Hepatocyte (in vitro differentiated cells): ENCODE measurements at places on chromosomes 2 and 18.

DNA sequence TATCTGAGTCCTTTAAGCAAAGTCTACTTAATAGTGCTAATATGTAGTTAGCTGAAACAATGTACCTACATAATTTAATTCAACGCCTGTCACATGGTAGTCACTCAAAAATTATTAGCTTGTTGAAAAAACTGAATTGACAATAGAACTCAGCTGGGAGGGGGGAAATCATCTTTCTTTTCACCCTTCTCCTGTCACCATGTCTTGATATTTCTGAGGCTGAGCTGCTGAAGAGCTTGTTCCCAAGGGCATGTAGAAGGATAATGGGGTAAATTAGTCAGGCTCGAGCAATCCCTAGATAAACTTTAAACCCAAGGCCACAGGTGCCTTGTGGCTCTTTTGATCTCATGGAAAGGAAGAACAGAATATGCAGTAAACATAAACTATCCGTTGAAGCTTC is 339.6 kb upstream of the LRATD1 start:
- DNase-seq: no peak
- no peaks in the 10 kb centered on the region for H3K36me3 ChIP-seq
- H3K4me3 ChIP-seq: no peak overlapping the region
- no peak overlapping the region for H3K27ac ChIP-seq

- H3K36me3 ChIP-seq: no peaks in the 10 kb centered on the region
- H3K4me1 ChIP-seq: peaks cover 4% of the 10 kb centered on the region
These were observed 43.2 kb upstream of the ITPRID2 start for GRCh38 chr2:181848261-181848886.

GRCh38 chr2:96768083-96768561 is 7.4 kb downstream of the CNNM4 start:
- no peaks in the 10 kb centered on the region for H3K27me3 ChIP-seq
- peak overlapping the region; percentile 49 for H3K27ac ChIP-seq
- peaks cover 36% of the 10 kb centered on the region for H3K4me1 ChIP-seq
- peak; percentile 48 for DNase-seq
- H3K4me3 ChIP-seq: no peak overlapping the region

- DNase-seq: no peak
- no peaks in the 10 kb centered on the region for H3K27me3 ChIP-seq
- H3K27ac ChIP-seq: no peak overlapping the region
- no peaks in the 10 kb centered on the region for H3K36me3 ChIP-seq
These were observed 135.8 kb upstream of the SH3BP4 start for GRCh38 chr2:234816056-234816455.

DNA sequence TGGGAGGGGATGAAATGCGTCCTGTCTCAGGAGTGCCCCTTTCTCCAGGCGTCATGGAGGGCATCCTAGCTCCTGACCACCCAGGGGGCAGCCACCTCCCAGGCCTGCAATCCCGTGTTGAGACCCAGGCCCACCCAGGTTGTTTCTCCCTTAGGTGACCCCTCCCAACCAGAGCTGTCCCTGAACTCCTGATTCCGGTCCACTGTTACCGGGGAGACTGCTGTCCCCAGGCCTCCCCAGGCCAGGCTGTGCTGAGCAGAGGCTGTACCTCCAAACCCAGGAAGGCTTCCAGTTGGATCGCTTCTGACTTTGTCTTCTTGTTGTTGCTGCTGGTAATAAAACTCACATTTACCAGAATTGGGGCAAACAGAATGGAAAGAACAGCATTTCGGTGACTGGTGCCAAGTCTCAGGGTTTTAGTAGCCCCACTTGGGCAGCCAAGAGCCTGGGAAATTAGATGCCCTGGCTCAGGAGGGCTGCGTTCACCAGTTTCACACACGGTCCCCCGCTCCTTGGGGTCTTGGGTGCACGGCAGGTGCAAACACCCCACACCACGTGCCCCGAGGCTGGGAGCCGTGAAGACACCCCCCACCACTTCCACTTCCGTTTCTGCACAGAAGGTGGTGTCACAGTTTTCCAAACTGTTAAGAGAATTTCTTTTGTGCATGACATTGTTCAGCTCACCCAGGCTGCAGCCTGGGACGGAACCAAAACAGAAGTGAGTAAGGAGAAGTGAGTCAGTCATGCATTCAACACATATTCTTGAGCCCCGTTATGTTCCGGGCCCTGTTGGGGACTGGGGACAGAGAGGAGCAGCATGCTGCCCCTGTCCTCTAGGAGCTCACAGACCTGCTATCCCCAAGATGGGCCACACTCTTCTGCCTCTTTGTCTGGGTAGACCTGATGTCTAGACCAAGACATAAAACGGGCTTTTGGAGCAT is 29.4 kb downstream of the ITM2C start:
- H3K27me3 ChIP-seq: no peaks in the 10 kb centered on the region
- H3K27ac ChIP-seq: no peak overlapping the region
- no peak overlapping the region for H3K4me3 ChIP-seq
- H3K4me1 ChIP-seq: peaks cover 6% of the 10 kb centered on the region

GRCh38 chr18:57004366-57005121 is 142.3 kb upstream of the BOD1L2 start:
- peaks cover 10% of the 10 kb centered on the region for H3K4me1 ChIP-seq
- peak overlapping the region; percentile 79 for H3K27ac ChIP-seq

- H3K4me3 ChIP-seq: no peak overlapping the region
- H3K27ac ChIP-seq: no peak overlapping the region
- DNase-seq: no peak
These were observed 59.3 kb upstream of the TCF4 start for GRCh38 chr18:55647331-55647730.

DNA sequence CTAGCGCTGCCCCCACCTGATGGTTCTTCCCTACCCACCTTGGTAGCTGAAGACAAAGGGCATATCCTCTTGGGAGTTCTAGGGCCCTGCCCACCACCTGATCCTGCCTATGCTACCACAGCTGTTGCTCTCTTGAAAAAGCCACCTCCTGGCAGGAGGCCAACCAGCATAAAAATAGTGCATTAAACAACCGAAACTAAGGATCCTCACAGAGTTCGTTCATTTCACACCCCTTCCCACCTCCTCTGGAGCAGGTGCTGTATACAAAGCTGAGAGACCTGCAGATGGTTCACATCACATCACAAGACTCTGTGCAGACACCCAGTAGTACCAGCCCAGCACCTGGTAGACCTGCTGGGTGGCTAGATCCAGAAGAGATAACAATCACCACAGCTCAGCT is 1348.0 kb upstream of the TMEFF2 start:
- DNase-seq: no peak
- no peaks in the 10 kb centered on the region for H3K4me1 ChIP-seq
- no peak overlapping the region for H3K4me3 ChIP-seq
- H3K27me3 ChIP-seq: no peaks in the 10 kb centered on the region
- H3K27ac ChIP-seq: no peak overlapping the region

GRCh38 chr2:20225294-20226151 is 593 bp upstream of the SDC1 start:
- H3K4me1 ChIP-seq: peaks cover 29% of the 10 kb centered on the region
- peak overlapping the region; percentile 97 for H3K27ac ChIP-seq
- H3K4me3 ChIP-seq: peak overlapping the region; percentile 89
- DNase-seq: peak; percentile 90
- no peaks in the 10 kb centered on the region for H3K36me3 ChIP-seq

DNA sequence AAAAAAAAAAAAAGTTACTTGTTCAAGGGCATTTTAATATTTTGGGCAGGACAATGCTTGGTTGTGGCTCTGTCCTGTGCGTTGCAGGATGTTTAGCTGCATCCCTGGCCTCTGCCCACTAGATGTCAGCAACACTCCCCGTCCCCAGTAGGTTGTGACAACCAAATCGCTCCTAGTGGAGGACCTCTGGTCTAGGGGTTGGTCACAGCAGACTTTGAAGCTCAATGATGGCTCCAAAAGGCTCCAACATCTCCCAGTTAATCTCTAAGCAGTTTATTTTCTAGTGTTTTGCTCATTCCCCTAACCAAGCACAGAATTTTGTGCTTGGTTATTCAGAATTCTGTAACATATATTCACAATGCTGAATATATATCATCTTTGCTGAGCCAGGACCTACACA is 67.0 kb downstream of the CHRNA1 start:
- H3K36me3 ChIP-seq: no peaks in the 10 kb centered on the region
- peaks cover 16% of the 10 kb centered on the region for H3K27me3 ChIP-seq
- DNase-seq: peak; percentile 76
- H3K4me1 ChIP-seq: no peaks in the 10 kb centered on the region

- no peaks in the 10 kb centered on the region for H3K36me3 ChIP-seq
- no peaks in the 10 kb centered on the region for H3K27me3 ChIP-seq
- no peak for DNase-seq
- H3K4me1 ChIP-seq: peaks cover 34% of the 10 kb centered on the region
- H3K27ac ChIP-seq: no peak overlapping the region
These were observed 59.8 kb downstream of the SH3BP4 start for GRCh38 chr2:235011607-235011928.

DNA sequence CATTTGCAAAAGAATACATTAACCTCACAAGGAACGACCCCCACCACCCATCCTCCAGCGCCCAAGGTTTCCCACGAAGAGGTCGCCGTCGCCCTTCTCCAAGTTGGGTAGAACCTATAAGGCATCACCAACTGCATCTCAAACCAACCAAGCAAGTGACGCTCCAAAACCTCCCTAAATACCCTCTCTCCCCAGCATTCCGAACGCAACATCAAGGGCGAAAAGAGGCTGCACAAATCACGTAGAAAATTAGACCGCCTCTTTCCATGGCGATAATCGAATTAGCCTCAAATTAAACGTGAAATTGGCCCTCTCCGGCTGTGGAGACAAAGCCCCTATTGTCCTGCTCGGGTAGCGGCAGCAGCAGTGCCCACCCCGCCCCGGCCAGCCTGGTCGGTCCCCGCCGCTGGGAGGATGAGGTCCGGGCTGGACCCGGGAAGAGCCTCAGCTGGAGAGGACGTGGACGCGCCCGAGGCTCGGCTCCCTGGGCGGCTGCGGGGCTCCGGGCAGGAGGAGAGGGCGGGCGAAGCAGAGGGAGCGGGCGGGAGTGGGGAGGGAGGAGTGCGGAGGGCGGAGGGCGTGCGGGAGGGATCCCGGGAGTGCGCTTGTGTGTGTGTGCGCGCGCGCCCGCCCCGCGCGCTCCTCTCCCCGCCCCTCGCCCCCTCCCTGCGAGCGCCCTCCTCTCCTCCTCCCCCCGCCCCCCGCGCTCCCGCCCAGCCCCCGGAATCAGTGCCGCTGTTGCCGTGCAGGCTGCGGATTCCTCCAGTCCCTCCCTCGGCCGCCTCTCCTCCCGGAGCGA is at the start of gene SPTBN1:
TSS of gene SPTBN1 (plus strand) at position 765 of the 799 bp plus-strand sequence. CDS start 70,092 bp downstream, outside the sequence.
- H3K4me3 ChIP-seq: peak within 1 kb of the TSS; percentile 91
- DNase-seq: peak; percentile 94
- no peaks in the 10 kb centered on the region for H3K27me3 ChIP-seq
- H3K4me1 ChIP-seq: peaks cover 13% of the 10 kb centered on the region

- no peaks in the 10 kb centered on the region for H3K36me3 ChIP-seq
- H3K27me3 ChIP-seq: no peaks in the 10 kb centered on the region
- H3K4me3 ChIP-seq: no peak overlapping the region
These were observed 1652.3 kb upstream of the SLC39A10 start for GRCh38 chr2:194004590-194005206.

GRCh38 chr18:79069717-79070151 is 540 bp downstream of the ATP9B start:
- no peaks in the 10 kb centered on the region for H3K27me3 ChIP-seq
- peaks cover 11% of the 10 kb centered on the region for H3K4me1 ChIP-seq
- H3K27ac ChIP-seq: peak overlapping the region; percentile 82
- no peaks in the 10 kb centered on the region for H3K36me3 ChIP-seq
- no peak for DNase-seq

DNA sequence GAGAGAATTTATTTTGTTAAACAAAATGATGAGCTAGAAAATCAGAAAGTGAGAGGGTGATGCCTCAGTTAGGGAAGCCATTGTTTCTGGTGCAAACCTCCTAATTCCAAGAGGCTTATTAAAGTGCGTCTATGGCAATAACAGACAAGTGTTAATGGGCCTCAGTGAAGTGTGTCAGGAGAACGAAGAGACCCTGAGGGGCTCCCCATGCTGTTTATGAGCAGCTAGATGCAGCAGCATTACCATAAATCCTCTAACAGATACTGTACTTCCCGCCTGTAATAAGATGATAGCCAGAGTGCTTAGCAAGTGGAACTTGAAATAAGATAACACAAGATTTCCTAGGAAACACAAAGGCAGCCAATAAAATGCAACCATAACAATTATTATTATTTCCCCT is 157.4 kb downstream of the MYT1L start:
- DNase-seq: no peak
- H3K27ac ChIP-seq: no peak overlapping the region
- H3K4me1 ChIP-seq: no peaks in the 10 kb centered on the region
- no peak overlapping the region for H3K4me3 ChIP-seq
- H3K36me3 ChIP-seq: no peaks in the 10 kb centered on the region

- peak overlapping the region; percentile 92 for H3K27ac ChIP-seq
- H3K36me3 ChIP-seq: no peaks in the 10 kb centered on the region
- DNase-seq: peak; percentile 91
- peak overlapping the region; percentile 21 for H3K4me3 ChIP-seq
- H3K27me3 ChIP-seq: no peaks in the 10 kb centered on the region
These were observed 387.6 kb downstream of the FIGN start for GRCh38 chr2:163347982-163348856.

DNA sequence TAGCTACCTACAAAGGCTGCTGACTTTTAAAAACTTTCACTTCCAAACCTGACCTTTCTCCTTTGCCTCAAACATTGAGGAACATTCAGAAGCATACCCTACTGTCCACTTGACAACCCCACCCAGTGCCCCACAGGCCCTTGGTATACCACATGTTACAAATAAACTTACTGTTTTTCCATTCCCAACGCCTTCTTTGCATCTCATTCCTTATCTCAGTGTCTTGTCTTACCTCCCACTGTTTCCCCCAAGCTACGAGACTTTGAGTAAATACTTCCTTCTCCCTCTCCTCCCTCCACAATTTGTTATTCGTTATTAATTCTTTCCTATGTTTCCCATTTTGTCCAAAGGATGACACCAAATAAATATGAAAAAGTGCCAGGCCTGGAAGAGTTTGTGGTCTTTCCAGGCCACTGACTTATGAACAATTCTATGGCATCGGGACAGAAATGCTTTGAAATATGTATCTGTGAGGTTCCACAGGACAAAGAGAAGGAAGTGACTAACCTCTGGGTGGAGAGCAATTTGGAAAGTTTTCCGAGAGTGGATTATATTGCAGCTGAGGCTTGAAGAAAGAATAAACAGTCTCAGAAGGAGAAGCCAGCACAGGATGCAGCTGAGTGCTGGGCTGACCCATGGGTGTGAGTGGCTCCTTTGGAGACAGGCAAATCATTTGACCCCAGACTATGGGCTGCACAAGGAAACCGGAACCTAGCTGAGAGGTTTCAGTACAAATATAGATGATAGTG is 409.0 kb downstream of the LPIN1 start:
- no peak for DNase-seq
- H3K27ac ChIP-seq: peak overlapping the region; percentile 26
- H3K4me1 ChIP-seq: no peaks in the 10 kb centered on the region
- no peak overlapping the region for H3K4me3 ChIP-seq
- H3K27me3 ChIP-seq: peaks cover 3% of the 10 kb centered on the region

- no peaks in the 10 kb centered on the region for H3K27me3 ChIP-seq
- H3K4me1 ChIP-seq: no peaks in the 10 kb centered on the region
- DNase-seq: no peak
- no peak overlapping the region for H3K4me3 ChIP-seq
- no peak overlapping the region for H3K27ac ChIP-seq
These were observed 1.4 kb downstream of the SCYGR3 start for GRCh38 chr2:227613272-227613660.
